ENCODE measurements at places on chromosomes 12 and 14.

GRCh38 chr14:86464341-86464740 lies 934.4 kb downstream of the FLRT2 start:
- no peaks in the 10 kb centered on the region for H3K27me3 ChIP-seq
- no peaks in the 10 kb centered on the region for H3K4me1 ChIP-seq
- DNase-seq: no peak
- H3K27ac ChIP-seq: no peak overlapping the region

DNA sequence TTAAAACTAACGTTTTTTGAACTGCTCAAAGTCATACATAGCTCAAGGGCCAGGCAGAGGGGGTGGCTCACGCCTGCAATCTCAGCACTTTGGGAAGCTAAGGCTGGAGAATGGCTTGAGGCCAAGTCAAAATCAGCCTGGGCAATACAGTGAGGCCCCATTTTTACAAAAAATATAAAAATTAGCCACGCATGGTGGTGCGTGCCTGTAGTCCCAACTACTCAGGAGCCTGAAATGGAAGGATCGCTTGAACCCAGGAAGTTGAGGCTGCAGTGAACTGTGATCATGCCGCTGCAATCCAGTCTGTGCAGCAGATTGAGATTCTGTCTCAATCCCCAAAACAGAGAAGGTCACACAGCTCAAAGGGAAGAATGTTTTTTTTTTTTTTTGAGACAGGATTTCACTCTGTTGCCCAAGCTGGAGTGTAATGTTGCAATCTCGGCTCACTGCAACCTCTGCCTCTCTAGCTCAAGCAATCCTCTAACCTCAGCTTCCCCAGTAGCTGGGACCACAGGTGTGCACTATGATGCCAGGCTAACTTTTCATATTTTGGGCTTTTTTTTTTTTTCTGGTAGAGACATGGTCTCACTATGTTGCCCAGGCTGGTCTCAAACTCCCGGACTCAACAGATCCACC lies 2.9 kb downstream of the RBM23 start:
- H3K4me1 ChIP-seq: peaks cover 29% of the 10 kb centered on the region
- H3K27ac ChIP-seq: no peak overlapping the region
- no peak for DNase-seq
- H3K36me3 ChIP-seq: peaks cover 6% of the 10 kb centered on the region
- no peak overlapping the region for H3K4me3 ChIP-seq

DNA sequence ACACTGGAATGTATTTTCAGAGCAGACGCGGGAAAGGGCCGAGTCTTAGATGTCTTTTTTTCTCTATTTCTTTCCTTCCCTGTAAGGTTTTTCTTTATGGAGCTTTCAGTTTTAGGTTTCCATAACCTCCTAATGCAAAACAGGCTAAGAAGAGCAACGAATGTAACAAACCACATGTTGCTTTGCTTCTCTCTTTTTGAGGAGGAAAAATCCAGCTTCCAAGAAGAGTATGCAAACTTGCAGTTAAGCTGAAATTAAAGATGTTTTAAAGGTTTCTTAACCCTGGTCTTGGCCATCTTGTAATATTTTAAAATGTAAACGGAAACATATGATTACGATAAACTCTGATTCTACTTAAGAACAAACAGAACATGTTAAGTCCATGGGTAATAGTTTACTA lies 86.9 kb downstream of the PRICKLE1 start:
- no peaks in the 10 kb centered on the region for H3K36me3 ChIP-seq
- H3K4me3 ChIP-seq: no peak overlapping the region
- no peaks in the 10 kb centered on the region for H3K27me3 ChIP-seq
- no peak overlapping the region for H3K27ac ChIP-seq
- H3K4me1 ChIP-seq: no peaks in the 10 kb centered on the region

DNA sequence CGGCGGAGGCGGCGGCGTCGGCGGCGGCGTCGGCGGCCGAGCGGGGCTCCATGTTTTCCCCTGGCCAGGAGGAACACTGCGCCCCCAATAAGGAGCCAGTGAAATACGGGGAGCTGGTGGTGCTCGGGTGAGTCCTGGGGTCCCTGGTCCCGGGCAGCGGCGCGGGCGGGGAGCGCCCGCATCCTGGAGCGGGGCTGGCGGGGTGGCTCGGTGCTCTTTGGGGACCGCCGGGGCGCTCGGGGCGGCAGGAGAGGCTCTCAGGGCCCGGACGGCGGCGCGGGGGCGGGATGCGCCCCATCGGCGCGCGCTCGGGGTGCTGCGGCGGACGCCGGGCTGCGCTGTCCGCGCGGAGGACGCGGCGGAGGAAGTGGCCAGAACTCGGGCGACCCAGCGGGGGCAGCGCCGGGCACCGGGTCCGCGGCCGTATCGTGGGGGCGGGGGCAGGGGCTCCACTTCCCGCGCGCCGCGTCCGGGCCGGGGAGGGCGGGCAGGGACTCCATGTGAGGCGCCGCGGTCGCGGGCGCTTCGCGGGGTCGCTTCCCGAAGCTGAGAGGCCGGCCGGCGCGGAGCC lies 485 bp downstream of the PELI2 start:
- H3K27ac ChIP-seq: peak overlapping the region; percentile 91
- peaks cover 56% of the 10 kb centered on the region for H3K4me1 ChIP-seq
- DNase-seq: no peak
- H3K36me3 ChIP-seq: no peaks in the 10 kb centered on the region
- H3K27me3 ChIP-seq: no peaks in the 10 kb centered on the region
- peak overlapping the region; percentile 77 for H3K4me3 ChIP-seq

- H3K4me1 ChIP-seq: peaks cover 30% of the 10 kb centered on the region
- no peak for DNase-seq
- peak overlapping the region; percentile 85 for H3K27ac ChIP-seq
- H3K27me3 ChIP-seq: no peaks in the 10 kb centered on the region
- no peaks in the 10 kb centered on the region for H3K36me3 ChIP-seq
- no peak overlapping the region for H3K4me3 ChIP-seq
Measured at GRCh38 chr12:52513736-52514135, 6.5 kb downstream of the KRT5 start.

DNA sequence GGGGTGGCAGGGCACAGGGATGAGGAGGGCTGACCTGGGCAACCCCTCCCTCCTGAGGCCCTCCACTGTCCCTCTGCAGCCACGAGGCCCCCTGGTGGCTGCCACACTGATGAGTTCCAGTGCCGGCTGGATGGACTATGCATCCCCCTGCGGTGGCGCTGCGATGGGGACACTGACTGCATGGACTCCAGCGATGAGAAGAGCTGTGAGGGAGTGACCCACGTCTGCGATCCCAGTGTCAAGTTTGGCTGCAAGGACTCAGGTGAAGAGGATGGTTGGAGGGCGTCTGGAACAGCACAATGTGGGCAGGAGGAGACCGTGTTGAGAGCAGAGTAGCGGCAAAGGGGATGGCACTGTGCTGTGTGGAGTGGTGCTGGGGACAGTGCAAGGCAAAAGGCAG lies 25.7 kb upstream of the LRP1-AS start:
- no peak for DNase-seq
- peaks cover 34% of the 10 kb centered on the region for H3K36me3 ChIP-seq
- H3K4me1 ChIP-seq: peaks cover 100% of the 10 kb centered on the region
- no peak overlapping the region for H3K4me3 ChIP-seq
- H3K27ac ChIP-seq: peak overlapping the region; percentile 80

Measured in esophagus squamous epithelium (tissue), 5 donors.